ENCODE measurements at places on chromosomes 5 and 9.

- no peak for DNase-seq
These were observed 2.0 kb downstream of the RNF44 start for GRCh38 chr5:176535101-176535663.

GRCh38 chr9:33415501-33416038 lies 13.2 kb upstream of the AQP7 start:
- DNase-seq = peak; percentile 77

DNA sequence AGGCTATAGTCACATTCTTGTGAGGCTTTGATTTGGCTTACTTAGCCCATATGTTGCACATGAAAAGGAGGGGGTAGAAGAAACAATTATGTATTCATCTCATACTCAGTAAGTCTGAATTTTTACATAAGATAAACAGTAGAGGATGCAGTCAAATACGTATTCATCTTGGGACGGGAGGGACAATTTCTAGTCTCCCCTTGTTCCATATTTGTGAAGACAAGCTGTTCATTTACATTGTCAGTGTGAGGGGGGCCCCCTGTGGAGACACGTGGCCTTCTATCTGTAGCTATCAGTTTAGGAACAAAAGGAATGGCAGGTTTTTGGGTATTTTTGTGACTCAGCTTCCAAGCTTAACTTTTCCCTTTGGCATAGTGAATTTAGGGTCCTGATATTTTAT lies 49.2 kb upstream of the PPP1R2B start:
- DNase-seq = no peak

- DNase-seq = no peak
These were observed 1192.0 kb downstream of the CDH12 start for GRCh38 chr5:21661184-21661583.

GRCh38 chr9:12759761-12760160 lies 15.1 kb upstream of the LURAP1L start:
- peak; percentile 55 for DNase-seq

- DNase-seq = peak; percentile 50
These were observed 168.4 kb downstream of the TSSK1B start for GRCh38 chr5:113266227-113266912.

DNA sequence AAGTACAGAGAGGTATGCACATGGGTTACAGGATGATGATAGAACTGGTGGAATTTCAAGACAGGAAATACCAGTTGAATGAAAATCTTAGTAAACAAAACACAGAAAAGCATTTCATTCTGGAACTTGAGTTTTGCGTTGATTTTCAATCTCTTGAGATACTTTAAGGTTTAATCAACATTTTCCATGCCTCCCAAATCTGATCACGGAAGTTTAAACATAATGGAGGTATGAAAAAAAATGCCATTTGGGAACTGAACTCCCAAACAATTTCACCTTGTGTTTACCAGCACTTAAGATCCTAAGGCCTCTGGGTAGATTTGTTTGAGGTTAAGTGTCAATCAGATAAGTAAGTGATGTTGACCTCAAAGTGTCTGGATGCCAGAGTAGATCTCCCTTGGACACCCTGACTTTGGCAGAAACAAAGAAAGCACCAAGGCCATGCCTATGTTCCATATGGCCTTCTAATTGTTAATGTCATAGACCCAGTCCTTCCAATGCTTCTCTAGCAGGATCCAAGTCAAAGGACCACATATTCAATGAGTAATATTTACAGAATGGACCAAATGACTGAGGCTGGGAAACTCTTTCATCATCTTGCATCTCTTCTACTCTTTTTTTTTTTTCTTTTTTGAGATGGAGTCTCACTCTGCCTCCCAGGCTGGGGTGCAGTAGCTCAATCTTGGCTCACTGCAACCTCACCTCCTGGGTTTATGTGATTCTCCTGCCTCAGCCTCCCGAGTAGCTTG lies 216.9 kb downstream of the ARRDC3 start:
- DNase-seq = no peak

DNA sequence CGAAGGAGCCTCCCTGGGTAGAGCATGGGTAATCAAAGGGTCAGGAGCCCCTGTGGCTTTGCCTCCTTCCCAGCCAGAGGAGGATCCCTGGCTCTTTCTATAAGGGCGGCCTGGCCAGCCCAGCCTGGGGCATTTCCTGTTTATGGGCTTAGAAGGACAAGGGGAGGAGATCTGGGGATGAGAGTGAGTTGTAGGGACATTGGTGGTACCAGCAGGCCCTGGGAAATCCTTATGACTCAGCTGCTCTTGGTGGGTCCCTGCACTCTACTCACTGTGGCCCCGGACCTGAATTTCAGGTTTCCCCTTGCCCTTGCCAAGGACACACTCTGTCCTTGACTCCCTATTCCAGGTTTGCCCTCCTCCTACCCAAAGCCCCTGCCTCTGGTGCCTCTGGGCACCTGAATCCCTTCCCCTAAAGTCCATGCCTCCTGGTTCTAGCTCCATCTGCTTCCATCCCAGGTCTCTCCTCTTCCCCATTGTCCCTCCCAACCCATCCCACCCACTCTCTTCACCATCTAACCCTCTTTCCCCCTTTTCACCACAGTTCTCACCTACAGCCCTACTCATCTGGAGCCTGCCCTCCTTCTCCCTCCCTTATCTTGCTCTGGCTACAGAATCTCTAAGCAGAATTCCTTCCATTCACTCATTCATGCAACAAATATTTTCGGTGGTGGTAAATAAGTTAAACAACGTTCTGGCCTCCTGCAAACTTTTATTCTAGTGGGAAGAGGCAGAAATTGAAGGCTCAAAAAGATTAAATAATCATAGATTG lies 34.9 kb downstream of the PCDH1 start:
- peak; percentile 36 for DNase-seq

DNA sequence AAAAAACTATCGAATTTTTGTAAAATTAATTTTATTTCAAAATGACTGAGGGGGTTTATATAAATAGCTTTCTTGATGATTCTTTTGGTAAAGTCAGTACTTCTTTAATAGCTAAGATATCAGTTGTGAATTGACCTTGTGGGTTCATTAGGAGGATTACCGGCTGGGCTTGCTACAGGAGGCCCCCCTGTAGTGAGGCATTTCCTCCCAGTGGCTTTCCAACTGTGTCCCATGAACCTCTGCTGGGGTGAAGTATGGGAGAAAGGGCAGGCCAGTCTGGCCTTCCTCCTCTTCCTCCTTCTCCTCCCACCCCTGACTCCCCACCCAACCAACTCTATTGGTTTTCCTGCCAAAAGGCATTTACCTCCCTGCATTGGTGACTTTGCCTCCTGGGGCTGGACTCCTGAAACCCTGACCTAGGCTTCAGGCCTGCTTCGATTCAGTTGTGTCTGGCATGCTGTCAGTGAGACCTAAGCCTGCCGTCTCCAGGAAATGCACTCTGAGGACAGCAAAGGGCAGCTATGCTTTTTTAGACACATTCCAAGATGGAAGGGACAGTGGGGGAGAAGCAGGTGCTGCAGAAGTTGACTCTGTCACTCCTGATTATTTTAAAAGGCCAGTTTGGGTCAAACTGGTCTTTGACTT lies 144.8 kb downstream of the HSPA4 start:
- no peak for DNase-seq

DNA sequence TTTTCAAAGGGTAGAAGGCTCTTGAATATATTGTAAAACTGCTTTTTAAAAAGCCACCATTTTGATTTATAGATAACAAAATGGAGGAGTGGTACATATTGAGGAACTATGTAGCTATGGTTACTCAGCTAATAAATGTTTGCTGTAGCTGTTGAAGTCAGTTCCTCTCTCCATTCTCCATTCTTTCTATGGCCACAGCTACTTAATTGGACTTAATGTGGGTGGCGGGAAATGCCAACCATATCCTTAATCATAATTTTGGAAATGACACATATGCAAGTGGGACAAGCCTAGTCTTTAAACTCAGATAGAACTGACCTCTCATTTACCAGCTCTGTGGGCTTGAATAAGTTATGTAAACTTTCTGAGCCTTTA lies 10.6 kb downstream of the CDKN2A start:
- no peak for DNase-seq

DNA sequence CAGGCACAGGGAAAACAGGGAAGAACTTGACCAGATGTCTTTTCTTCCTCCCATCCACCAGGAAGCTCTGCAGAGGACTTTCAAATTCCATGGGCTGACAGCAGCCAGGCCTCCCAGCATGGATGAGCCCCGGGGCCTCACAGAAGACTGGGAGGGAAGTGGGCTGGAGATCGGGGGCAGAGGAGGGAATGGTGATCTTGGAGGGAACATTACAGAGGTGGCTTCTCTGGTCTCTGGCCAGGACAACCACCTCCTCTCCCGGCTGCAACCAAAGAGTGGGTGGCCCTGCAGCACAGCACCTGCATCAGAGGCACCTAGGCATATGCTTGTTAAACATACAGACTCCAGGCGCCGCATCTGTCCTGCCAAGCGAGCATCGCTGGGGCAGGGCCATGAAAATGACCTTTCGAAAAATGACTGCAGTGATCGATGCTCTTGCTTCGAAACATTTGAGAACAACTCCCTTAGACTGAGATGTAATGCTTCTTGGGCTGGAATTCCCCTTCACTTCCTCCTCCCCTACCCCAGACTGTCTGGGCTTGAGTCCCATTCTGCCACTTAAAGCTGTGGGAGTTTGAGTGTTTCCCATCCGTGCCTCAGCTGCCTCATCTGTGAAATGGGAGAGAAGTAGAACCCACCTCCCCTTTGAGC lies 68.7 kb upstream of the UNC5A start:
- DNase-seq = no peak

DNA sequence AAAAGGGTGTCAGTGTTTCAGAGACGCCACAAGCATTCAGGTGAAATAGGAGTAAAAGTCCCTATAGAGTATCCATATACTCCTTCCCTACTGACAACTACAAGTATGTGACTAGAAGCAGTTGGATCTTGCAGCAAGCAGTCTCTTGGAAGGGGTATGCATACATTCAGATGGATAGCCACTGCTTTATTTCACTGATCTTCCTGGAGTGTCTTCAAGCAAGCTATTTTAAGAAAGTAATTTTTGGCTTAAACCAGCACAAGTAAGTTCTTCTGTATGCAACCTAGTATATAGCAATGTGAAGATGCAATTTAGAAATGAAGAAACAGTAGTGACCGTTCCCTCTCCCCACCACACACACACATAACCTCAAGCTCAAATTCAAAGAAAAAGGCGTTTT lies 446.8 kb upstream of the CDH18 start:
- DNase-seq = peak; percentile 3

- no peak for DNase-seq
These were observed 281.3 kb upstream of the CLINT1 start for GRCh38 chr5:158140120-158140731.

DNA sequence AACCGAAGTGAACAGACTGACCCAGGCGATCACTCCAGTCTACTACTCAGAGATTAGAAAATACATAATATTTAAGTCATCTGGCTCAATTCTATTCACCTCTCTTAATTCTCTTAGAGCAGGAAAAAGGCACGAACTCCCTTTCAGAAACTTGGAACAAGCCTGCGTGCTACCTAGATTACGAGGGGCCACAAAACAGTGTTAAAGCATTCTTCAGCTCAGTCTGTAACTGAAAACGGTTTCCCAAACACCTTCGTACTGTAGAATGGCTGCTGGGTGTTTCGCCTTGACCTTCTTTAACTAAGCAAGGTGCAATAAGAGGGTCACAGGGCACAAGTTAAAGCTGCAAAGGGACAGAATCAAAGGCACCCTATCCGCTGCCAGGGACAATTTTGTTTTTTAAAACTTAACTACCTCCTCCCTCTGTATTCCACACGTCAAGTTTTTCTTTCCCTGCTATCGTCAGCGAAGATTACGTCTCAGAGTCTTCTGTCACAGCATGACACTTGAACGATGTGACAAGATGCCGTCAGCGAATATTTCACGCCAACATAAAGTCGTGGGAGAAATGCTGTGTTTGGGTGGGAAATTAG lies 687 bp downstream of the LYSMD3 start:
- DNase-seq = peak; percentile 50

GRCh38 chr5:61586096-61587084 lies 254.3 kb downstream of the ZSWIM6 start:
- DNase-seq = no peak

GRCh38 chr5:79285833-79286232 lies 49.9 kb downstream of the JMY start:
- DNase-seq = no peak

DNA sequence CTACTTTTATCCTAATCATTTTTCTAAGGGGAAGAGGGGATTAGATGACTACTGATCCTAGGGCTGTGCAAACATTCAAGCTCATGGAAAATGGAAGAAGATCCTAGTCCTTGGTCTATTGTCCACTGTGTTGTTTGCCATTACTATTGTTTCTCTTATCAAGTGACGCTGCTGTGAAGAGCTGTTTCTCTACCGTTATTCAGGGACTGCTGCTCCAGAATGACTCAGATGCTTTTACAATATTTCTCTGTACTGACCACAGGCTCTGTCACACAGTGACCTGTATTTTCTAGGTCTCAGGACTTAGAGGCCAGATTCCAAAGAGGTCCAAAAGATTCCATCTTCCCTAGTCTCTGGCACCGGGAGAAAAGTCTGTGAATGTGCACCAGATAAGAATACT lies 159.5 kb upstream of the CHD1 start:
- no peak for DNase-seq

- DNase-seq = no peak
These were observed 122.2 kb downstream of the SLC28A3 start for GRCh38 chr9:84218322-84218721.

GRCh38 chr5:143263272-143263810 lies 140.1 kb downstream of the NR3C1 start:
- no peak for DNase-seq

GRCh38 chr5:138212828-138213160 lies 329 bp downstream of the CDC23 start:
- no peak for DNase-seq

DNA sequence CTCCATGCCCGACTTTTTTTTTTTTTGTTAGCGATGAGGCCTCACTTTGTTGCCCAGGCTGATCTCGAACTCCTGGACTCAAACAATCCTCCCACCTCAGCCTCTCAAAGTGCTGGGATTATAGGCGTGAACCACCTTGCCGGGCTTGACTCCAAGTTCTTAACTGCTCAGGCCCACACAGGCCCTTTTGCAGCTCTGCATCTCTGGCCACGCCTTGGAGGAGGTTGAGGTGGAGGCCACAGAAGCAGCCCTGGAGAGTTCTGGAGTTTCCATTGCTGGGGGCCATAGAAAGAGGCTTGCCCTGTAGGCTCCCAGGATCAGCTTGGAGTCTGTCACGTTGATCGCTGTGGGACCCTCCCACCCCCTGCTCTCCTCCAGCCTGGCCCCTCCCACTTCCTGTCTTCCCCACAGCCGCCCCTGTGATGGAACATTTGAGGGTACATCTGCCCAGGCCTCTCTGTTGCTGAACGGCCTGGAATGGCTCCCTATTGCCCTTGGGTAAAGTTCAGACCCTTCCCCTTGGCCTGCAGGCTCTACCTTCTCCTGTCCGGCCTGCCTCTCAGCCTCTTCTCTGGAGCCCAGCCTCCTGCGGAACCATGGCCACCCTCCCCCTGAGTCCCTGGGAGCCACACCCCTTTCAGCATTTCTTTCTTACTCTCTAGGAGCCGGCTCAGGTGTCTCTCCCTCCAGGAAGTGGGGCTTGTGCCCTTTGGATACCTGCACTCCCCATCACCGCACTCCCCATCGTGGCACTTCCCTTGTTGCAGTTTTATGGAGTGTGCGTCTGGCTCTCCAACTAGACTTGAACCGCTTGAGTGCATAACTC lies 30.4 kb upstream of the IER5L start:
- DNase-seq = peak; percentile 31

- DNase-seq = no peak
These were observed 303.2 kb downstream of the ACTL7B start for GRCh38 chr9:108552459-108553040.
